AG04449 (cell line): ENCODE measurements at places on chromosomes 6 and 20.

DNA sequence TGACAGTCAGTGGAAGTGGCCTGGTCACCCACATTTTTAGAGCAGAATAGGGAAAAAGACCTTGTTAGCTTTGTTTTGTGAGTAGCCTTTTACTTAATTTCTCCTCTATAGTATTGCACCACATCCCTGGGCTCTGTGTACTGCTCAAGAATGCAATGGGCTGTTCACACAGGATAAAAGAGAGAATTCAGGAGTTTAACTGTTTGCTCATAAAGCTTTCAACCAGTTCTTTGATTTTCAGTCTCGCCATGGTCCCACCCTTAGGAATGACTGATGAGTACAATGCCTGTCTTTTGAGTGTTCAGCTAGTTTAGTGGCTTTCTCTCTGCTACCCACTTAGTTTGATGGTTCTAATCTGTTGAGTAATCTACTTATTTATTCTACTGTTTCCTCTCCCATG, 129.7 kb downstream of the PLG start:
- no peak for DNase-seq

GRCh38 chr6:138596126-138596525, 96.8 kb upstream of the NHSL1 start:
- no peak for DNase-seq

GRCh38 chr20:54014293-54014926, 56.0 kb downstream of the BCAS1 start:
- no peak for DNase-seq

- no peak for DNase-seq
These were observed 159.7 kb upstream of the AHI1 start for GRCh38 chr6:135657207-135657606.

- DNase-seq: no peak
These were observed 143.2 kb upstream of the RUNX2 start for GRCh38 chr6:45184937-45185336.

DNA sequence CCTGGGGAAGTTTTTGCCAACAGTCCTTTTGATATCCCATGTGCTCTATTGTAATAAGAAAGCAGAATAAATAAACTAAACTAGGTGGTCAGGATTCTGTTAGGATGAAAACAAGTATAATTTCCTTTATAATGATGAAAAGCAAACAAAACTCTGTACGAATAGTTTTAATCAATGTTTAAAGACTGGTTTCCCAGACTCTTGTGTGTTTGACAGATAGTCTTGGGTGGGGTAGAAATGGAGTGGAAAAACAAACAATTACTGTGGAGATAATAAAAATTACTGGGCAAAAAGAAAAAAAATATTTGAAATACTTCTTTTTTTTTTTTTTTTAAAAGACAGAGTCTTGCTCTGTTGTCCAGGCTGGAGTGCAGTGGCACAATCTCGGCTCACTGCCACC, 152.1 kb upstream of the FLRT3 start:
- no peak for DNase-seq

- DNase-seq: no peak
These were observed 162.5 kb downstream of the TRMT11 start for GRCh38 chr6:126148853-126149252.

GRCh38 chr20:50330504-50331313, 140.1 kb downstream of the CEBPB start:
- DNase-seq: no peak

- DNase-seq: no peak
These were observed 223.8 kb downstream of the NRN1 start for GRCh38 chr6:5782783-5783547.

GRCh38 chr20:11214256-11214840, 540.5 kb upstream of the JAG1 start:
- no peak for DNase-seq

- no peak for DNase-seq
These were observed 7.4 kb downstream of the SNX9 start for GRCh38 chr6:157830354-157831017.

- peak; percentile 37 for DNase-seq
These were observed 39.8 kb upstream of the ARHGAP18 start for GRCh38 chr6:129749749-129750120.

- no peak for DNase-seq
These were observed 64.0 kb downstream of the TCP11 start for GRCh38 chr6:35076997-35077712.

- DNase-seq: no peak
These were observed 131.3 kb downstream of the MTFR2 start for GRCh38 chr6:136118787-136119186.

- no peak for DNase-seq
These were observed 9.6 kb downstream of the PEX7 start for GRCh38 chr6:136831873-136832562.

- DNase-seq: no peak
These were observed 540 bp downstream of the CNBD2 start for GRCh38 chr20:35968930-35969329.

DNA sequence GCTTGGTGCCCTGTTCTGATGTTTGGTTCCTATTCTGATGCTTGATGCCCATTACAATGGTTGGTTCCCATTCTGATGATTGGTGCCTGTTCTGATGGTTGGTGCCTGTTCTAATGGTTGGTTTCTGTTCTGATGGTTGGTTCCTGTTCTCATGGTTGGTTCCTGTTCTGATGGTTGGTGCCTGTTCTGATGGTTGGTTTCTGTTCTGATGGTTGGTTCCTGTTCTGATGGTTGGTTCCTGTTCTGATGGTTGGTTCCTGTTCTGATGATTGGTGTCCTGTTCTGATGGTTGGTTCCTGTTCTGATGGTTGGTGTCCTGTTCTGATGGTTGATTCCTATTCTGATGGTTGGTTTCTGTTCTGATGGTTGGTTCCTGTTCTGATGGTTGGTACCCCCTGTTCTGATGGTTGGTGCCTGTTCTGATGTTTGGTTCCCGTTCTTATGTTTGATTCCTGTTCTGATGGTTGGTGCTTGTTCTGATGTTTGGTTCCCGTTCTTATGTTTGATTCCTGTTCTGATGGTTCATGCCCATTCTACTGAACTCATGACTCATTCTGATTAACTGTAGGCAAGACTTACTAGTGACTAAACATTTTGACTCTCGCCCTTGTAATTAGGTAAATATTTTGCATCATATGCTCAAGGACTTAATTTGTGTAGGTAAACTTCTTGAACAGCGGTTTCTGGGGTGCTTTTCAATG, 146.2 kb downstream of the DLL1 start:
- DNase-seq: no peak

- no peak for DNase-seq
These were observed 223.5 kb downstream of the MEI4 start for GRCh38 chr6:77876300-77876699.
